SJSA1 (cell line): ENCODE measurements at places on chromosomes 11 and 22. TPM values are rescaled to one million over a fixed set of nuclear protein-coding genes. Genes with fewer than 3 reads are reported as not detected.

DNA sequence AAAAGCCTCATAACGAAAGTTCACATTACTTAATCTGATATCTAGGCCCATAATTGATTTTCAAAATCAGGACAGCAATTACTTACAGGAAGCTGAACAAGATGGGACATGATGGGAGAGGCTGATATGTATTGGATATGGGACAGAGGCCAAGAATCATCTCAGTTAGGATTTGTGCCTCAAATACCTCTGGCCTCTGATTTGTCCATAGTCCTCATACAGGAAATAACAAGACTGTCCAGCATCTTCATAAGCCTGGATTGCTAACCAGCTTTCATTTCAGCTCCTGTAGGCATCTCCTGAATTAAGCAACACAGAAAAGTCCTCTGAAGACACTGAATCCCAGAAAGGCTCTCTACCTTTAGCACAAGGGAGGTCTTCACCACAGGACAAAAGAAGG lies 4.3 kb upstream of the MRGPRX4 start:
- H3K4me1 ChIP-seq, result no peaks in the 10 kb centered on the region
- DNase-seq, result no peak
- H3K27ac ChIP-seq, result no peak overlapping the region

GRCh38 chr11:100641456-100641855 lies 45.6 kb upstream of the ARHGAP42 start:
- H3K4me1 ChIP-seq, result peaks cover 29% of the 10 kb centered on the region
- H3K27me3 ChIP-seq, result no peaks in the 10 kb centered on the region
- no peaks in the 10 kb centered on the region for H3K36me3 ChIP-seq
- no peak for DNase-seq
- no peak overlapping the region for H3K27ac ChIP-seq

Gene FAT3
- total RNA-seq, result 0.16 and 0.32 TPM in 2 replicates

- no peaks in the 10 kb centered on the region for H3K36me3 ChIP-seq
- no peak overlapping the region for H3K4me3 ChIP-seq
- peaks cover 28% of the 10 kb centered on the region for H3K4me1 ChIP-seq
- DNase-seq, result no peak
Measured at GRCh38 chr11:88405853-88406252, 68.3 kb upstream of the CTSC start.

DNA sequence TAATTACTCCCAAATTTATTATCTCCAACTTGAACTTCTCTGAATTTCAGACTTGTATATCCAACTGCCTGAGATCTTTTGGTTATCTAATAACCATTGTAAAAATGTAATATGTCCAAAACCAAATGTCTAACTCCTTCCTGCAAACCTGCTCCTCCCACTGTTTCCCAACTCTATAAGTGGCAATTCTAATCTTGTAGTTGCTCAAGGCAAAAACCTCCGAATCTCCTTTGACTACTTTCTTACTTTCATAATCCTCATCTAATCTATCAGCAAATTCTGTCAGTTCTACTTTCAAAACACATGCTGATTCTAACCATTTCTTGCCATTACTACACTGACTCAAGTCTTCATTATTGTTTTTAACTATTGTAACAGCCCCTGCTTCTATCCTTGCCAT lies 55.7 kb downstream of the FAM168A start:
- H3K27me3 ChIP-seq, result no peaks in the 10 kb centered on the region
- no peak overlapping the region for H3K4me3 ChIP-seq
- DNase-seq, result no peak
- no peaks in the 10 kb centered on the region for H3K36me3 ChIP-seq

Gene SYTL2
- total RNA-seq, result 4.9 and 11.4 TPM in 2 replicates

GRCh38 chr11:66077927-66078326 lies 7.9 kb downstream of the PACS1 start:
- H3K27ac ChIP-seq, result no peak overlapping the region
- no peak overlapping the region for H3K4me3 ChIP-seq
- peaks cover 65% of the 10 kb centered on the region for H3K4me1 ChIP-seq
- peaks cover 54% of the 10 kb centered on the region for H3K36me3 ChIP-seq
- no peak for DNase-seq

GRCh38 chr11:27658535-27659236 lies 41.6 kb downstream of the BDNF start:
- H3K27me3 ChIP-seq, result no peaks in the 10 kb centered on the region
- no peaks in the 10 kb centered on the region for H3K4me1 ChIP-seq
- DNase-seq, result no peak
- no peak overlapping the region for H3K4me3 ChIP-seq
- H3K27ac ChIP-seq, result no peak overlapping the region

DNA sequence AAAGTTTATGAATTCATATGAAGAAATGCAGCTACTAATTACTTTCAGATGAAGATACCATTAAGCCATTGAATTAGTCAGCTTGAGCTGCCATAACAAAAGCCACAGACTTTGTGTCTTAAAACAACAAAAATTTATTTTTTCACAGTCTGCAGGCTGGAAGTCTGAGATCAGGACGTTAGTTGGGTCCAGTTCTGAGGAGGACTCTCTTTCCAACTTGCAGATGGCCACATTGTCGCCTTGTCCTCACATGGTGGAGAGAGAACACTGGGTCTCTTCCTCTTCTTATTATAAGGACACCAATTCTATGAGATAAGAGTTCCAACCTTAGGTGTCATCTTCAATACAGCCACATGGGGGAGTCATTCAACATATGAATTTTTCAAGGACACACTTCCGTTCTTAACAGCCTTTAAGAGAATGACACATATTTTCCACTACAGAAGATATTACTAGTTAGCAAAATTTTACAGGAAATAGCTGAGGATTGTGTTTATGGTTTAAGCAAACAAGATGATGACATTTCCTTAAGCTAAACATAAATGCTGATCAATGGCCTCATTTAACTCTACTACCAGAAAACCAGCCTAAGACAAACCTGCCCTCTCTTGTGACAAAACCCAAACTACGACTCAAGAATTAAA lies 56.0 kb downstream of the DCUN1D5 start:
- H3K27me3 ChIP-seq, result no peaks in the 10 kb centered on the region
- H3K4me1 ChIP-seq, result peaks cover 9% of the 10 kb centered on the region
- DNase-seq, result no peak
- no peaks in the 10 kb centered on the region for H3K36me3 ChIP-seq

DNA sequence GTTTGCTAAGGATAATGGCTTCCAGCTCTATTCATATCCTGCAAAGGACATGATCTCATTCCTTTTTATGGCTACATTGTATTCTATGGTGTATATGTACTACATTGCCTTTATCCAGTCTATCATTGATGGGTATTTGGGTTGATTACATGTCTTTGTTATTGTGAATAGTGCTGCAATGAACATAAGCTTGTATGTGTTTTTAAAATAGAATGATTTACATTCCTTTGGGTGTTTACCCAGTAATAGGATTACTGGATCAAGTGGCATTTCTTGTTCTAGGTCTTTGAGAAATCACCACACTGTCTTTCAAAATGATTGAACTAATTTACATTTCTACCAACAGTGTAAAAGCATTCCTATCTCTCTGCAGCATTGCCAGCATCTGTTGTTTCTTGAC lies 6.0 kb upstream of the MS4A6E start:
- H3K27me3 ChIP-seq, result no peaks in the 10 kb centered on the region
- no peak overlapping the region for H3K4me3 ChIP-seq
- no peaks in the 10 kb centered on the region for H3K4me1 ChIP-seq

- H3K27ac ChIP-seq, result no peak overlapping the region
- DNase-seq, result no peak
Measured at GRCh38 chr11:120017582-120018150, 120.2 kb downstream of the TRIM29 start.

GRCh38 chr11:66625041-66625751 lies 8.8 kb downstream of the RBM14 start:
- no peak overlapping the region for H3K4me3 ChIP-seq
- H3K27ac ChIP-seq, result no peak overlapping the region
- 0 out of 2 replicates have a peak, but pooled peaks cover 10% of the 10 kb centered on the region for H3K4me1 ChIP-seq
- no peaks in the 10 kb centered on the region for H3K27me3 ChIP-seq
- peaks cover 98% of the 10 kb centered on the region for H3K36me3 ChIP-seq

Gene VPREB1
- total RNA-seq, result not detected in 2 replicates

DNA sequence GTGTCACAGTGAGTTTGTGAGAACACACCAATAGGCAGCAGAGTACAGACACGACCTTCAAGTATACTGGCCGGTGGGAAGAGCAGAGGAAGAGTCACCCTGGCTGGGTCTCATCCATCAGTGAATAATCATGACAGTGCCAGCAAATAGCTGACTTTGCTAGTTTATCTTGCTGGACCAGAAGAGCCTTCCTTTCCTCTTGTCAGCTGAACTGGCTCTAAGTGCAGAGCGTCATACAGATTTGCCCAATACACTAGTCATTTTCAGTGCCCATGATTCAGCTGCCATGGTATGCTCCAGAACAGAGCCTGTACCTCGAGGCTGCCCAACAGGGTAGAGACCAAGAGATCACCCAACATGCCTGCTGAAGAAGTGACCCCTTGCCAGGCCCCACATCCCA lies 82.9 kb upstream of the TBCEL start:
- no peak overlapping the region for H3K4me3 ChIP-seq
- no peaks in the 10 kb centered on the region for H3K4me1 ChIP-seq
- H3K27me3 ChIP-seq, result no peaks in the 10 kb centered on the region
- no peak for DNase-seq

- H3K27ac ChIP-seq, result no peak overlapping the region
- no peak for DNase-seq
- H3K4me1 ChIP-seq, result no peaks in the 10 kb centered on the region
- no peaks in the 10 kb centered on the region for H3K36me3 ChIP-seq
Measured at GRCh38 chr11:104332110-104332509, 168.2 kb upstream of the PDGFD start.

DNA sequence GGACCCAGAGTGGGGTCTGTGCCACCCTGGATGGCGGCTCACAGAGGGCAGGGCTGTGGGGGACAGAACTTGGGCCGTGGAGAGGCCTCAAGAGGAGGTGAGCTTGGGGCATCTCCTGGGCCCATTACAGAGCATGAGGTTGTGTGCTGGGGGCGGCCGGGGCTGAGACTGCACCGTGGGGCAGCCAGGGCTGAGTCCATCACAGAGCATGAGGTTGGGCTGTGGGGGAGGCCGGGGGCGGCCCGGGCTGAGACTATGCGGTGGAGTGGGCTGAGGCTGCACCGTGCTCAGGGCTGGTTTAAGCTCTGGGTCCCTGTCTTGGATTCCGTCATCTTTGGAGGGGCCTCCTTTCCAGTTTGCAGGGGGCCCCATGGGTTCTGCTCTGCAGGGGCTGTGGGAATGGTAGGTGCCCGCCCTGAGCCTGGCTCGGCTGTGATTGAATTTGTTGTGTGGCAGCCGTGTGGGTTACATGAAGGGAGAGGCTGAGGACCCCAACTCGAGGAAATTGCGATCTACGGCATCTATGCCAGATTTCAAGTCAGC lies 38.1 kb upstream of the MUC5AC start:
- H3K4me3 ChIP-seq, result no peak overlapping the region
- DNase-seq, result peak; percentile 19
- no peaks in the 10 kb centered on the region for H3K4me1 ChIP-seq
- H3K27ac ChIP-seq, result no peak overlapping the region

DNA sequence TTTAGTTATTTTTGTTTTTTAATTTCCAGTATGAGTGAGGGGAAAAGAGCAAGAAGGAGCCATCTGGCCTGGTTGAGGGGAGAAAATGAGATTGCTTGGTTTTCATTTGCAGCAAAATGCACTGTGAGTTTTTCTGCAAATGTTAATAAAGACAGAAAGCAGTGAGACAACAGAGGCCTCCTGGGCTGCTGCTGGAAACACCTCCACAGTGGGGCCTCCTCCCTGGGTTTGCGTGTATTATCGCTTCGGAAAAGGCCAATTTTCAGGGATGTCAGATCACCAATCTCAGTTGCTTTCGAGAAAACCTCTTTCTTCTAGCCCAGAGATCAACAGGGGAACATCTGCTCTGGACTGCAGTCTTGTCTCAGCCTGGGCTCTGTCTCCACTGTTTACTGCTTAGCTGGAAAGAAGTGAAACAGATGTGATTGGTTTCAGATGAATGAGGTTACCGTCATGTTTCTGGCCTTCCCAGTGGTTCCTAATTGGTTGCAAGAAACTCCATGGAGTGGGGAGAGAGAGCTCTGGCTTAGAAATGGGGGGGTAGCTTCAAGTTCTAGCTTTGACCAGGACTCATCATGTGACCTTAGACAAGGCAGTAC lies 17.3 kb downstream of the TSPAN18 start:
- H3K36me3 ChIP-seq, result no peaks in the 10 kb centered on the region
- H3K27ac ChIP-seq, result no peak overlapping the region
- H3K4me3 ChIP-seq, result no peak overlapping the region
- DNase-seq, result no peak
- peaks cover 7% of the 10 kb centered on the region for H3K27me3 ChIP-seq
- no peaks in the 10 kb centered on the region for H3K4me1 ChIP-seq

Gene EFCAB6
- total RNA-seq, result 0.50 TPM in 1 of 2 replicates, not detected in the other

DNA sequence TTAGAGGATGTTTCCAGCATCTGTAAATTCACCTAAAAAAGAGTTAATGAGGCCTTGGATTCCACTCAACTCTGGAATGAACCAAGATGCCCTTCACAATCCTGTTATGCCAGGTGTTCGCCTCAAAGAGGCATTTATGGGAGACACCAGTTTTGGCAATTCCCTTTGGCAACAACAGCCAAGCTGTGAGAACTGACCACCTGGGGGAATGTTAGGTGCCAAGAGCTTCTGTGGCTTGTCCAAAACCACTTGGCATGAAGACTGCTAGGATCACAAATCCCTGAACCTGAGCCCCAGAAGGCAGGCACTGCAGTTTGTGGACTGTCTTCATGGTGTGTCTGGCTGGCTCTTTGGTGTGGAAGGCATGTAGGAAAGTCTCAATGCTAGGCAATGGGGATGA lies 164.4 kb upstream of the BDNF start:
- no peak overlapping the region for H3K27ac ChIP-seq
- H3K36me3 ChIP-seq, result no peaks in the 10 kb centered on the region
- H3K27me3 ChIP-seq, result no peaks in the 10 kb centered on the region

Gene LRP4
- 0.28 and 0.32 TPM in 2 replicates for total RNA-seq

GRCh38 chr22:19665784-19666672 lies 48.3 kb upstream of the SEPTIN5 start:
- no peaks in the 10 kb centered on the region for H3K36me3 ChIP-seq
- DNase-seq, result no peak
- H3K27ac ChIP-seq, result peak overlapping the region; percentile 35; the same call in 1 of the 2 replicates
- no peaks in the 10 kb centered on the region for H3K27me3 ChIP-seq
- no peak overlapping the region for H3K4me3 ChIP-seq
- peaks cover 34% of the 10 kb centered on the region for H3K4me1 ChIP-seq

DNA sequence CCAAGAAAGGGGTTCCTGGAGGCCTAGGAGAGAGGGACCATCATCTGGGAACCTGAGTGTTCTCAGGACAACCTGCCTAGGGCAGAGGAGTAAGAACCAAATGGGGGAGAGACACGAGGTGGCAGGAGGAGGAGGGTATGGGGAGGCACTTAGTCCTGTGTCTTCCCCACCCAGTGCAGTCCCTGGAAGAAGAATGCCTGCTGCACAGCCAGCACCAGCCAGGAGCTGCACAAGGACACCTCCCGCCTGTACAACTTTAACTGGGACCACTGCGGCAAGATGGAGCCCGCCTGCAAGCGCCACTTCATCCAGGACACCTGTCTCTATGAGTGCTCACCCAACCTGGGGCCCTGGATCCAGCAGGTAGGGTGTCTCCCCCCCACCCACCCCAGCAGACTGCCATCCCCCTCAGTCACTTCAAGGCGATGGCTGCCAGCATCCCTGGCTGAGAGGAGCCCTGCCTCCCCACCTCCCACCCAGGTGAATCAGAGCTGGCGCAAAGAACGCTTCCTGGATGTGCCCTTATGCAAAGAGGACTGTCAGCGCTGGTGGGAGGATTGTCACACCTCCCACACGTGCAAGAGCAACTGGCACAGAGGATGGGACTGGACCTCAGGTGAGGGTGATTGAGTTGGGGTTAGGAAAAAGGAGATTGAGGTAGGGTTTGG lies 3.7 kb upstream of the INPPL1 start:
- no peaks in the 10 kb centered on the region for H3K36me3 ChIP-seq
- no peaks in the 10 kb centered on the region for H3K27me3 ChIP-seq
- H3K4me1 ChIP-seq, result no peaks in the 10 kb centered on the region; the same call in 1 of the 2 replicates
- H3K4me3 ChIP-seq, result no peak overlapping the region
- DNase-seq, result no peak

Gene DRD4
- total RNA-seq, result not detected in 2 replicates

Gene GAS2
- total RNA-seq, result 1.8 and 2.0 TPM in 2 replicates
